ENCODE measurements at places on chromosomes 11 and 22. TPM values are rescaled to one million over a fixed set of nuclear protein-coding genes. Genes with fewer than 3 reads are reported as not detected.

GRCh38 chr11:121717296-121717695, 264.5 kb upstream of the SORL1-AS1 start:
- H3K4me3 ChIP-seq = no peak overlapping the region
- no peak overlapping the region for H3K27ac ChIP-seq
- no peak for DNase-seq
- H3K36me3 ChIP-seq = no peaks in the 10 kb centered on the region

CTSW gene
- total RNA-seq = 1,016 TPM

DNA sequence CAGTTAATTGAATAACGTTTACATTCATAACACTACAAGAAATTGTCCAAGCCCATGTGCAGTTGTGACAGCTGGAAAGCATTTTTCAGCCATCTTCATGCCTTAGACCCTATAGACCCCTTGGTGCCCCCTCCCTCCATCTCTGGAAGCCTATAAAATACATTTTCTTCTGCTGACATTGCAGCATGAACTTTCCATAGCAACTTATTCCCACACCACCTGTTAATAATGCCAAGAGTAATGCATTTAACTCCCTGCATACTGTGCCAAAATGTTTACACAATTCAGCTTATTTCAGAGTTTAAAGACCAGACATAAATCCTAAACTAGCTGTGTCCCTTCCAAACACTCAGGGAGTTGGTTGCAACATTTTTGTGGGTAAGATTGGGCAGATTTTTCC, 143.0 kb upstream of the ARHGAP20 start:
- H3K4me1 ChIP-seq = no peaks in the 10 kb centered on the region
- H3K27me3 ChIP-seq = no peaks in the 10 kb centered on the region
- no peak overlapping the region for H3K4me3 ChIP-seq
- H3K36me3 ChIP-seq = no peaks in the 10 kb centered on the region
- no peak for DNase-seq

EWSR1 gene
- 382 TPM for total RNA-seq

DNA sequence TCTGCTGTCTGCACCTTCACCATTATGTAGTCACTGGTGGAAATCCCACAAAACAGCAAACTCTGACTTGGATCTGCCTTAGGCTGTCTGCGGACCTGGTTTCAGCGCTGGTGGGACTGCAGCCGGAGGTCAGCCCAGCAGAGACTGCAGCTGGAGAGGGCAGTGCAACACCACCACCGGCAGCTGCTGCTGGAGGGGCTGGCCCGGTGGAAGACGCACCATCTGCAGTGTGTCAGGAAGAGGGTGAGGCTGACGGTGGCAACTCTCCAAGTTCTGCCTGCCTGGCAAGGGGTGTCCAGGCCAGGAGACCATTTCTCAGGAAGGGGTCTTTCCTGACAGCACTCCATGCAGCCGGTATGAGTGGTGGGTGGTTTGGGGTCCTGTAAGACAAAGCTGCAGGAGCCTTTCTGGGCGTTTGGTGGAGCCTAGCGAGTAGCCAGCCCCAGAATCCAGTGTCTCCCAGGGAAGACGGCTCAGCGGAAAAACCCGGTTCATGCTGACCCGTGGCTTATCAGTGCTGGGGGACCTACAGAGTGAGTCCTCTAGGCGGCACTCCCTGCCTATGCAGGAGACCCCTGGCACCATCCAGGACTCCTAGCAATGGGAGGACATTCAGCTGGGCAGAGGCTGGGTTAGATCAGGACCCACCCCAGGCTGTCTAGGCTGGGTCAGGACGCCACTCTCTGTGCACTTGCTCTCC, 50.8 kb downstream of the PISD start:
- no peak overlapping the region for H3K4me3 ChIP-seq
- H3K27me3 ChIP-seq = no peaks in the 10 kb centered on the region
- H3K36me3 ChIP-seq = peaks cover 33% of the 10 kb centered on the region
- H3K27ac ChIP-seq = no peak overlapping the region
- DNase-seq = no peak
- H3K4me1 ChIP-seq = peaks cover 18% of the 10 kb centered on the region

KBTBD3 gene
- 9.9 TPM for total RNA-seq

DNA sequence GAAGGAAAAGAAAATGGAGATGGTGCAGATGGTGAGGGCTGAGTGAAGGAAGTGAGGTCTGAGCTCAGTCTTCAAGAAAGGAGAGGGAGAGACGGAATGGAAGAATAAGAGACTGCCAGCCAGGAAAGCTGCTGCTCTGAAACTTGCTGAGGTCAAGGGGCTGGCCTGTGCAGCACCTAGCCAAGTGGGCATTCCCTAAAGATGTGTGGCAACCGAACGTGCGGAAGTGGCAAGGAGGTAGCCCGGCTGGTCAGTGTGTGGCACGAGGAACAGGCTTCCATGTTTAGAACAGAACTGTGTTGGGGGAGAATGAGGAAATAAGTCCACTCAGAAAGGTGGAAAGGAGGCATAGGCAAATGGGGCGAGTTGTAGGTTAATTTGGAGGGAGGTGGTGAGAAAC, 7.6 kb upstream of the IGSF9B start:
- H3K36me3 ChIP-seq = no peaks in the 10 kb centered on the region
- no peak overlapping the region for H3K27ac ChIP-seq
- peaks cover 7% of the 10 kb centered on the region for H3K4me1 ChIP-seq
- no peak for DNase-seq

- DNase-seq = no peak
- H3K27ac ChIP-seq = no peak overlapping the region
- H3K4me1 ChIP-seq = no peaks in the 10 kb centered on the region
- no peak overlapping the region for H3K4me3 ChIP-seq
Observed at GRCh38 chr11:12694183-12694531, 19.9 kb downstream of the TEAD1 start.

NUP98 gene
- 92.8 TPM for total RNA-seq

DNA sequence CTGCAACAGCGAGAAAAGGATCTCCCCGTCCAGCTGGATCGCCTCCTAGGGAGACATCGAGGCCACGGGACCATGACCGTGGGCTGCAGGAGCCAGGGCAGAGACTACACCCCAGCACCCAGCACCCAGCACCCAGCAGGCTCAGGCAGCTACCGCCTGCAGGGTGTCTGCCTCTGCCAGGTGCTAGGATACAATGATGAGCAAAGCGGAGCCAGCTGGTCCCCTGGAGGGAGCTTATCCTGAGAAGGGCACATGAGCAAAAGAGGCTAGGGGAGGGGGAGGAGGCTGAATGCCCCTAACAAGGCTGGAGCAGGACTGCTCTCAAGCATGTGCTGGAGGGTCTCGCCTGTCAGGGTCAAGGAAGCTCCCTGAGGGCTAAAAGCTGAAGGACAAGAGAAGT, 4.8 kb upstream of the CASTOR1 start:
- DNase-seq = no peak
- no peak overlapping the region for H3K4me3 ChIP-seq
- H3K36me3 ChIP-seq = peaks cover 66% of the 10 kb centered on the region
- H3K27me3 ChIP-seq = no peaks in the 10 kb centered on the region
- no peak overlapping the region for H3K27ac ChIP-seq
- H3K4me1 ChIP-seq = peaks cover 18% of the 10 kb centered on the region

BTG4 gene
- not detected for total RNA-seq
